Lower lobe of right lung (tissue), 2 donors: ENCODE measurements at places on chromosomes 2 and 18.

- no peak for DNase-seq
These were observed 120.2 kb downstream of the FEZ2 start for GRCh38 chr2:36477746-36478145.

GRCh38 chr18:41058351-41059125, 896.5 kb upstream of the PIK3C3 start:
- DNase-seq: no peak

GRCh38 chr2:1726558-1726957, 17.8 kb downstream of the PXDN start:
- DNase-seq: no peak

DNA sequence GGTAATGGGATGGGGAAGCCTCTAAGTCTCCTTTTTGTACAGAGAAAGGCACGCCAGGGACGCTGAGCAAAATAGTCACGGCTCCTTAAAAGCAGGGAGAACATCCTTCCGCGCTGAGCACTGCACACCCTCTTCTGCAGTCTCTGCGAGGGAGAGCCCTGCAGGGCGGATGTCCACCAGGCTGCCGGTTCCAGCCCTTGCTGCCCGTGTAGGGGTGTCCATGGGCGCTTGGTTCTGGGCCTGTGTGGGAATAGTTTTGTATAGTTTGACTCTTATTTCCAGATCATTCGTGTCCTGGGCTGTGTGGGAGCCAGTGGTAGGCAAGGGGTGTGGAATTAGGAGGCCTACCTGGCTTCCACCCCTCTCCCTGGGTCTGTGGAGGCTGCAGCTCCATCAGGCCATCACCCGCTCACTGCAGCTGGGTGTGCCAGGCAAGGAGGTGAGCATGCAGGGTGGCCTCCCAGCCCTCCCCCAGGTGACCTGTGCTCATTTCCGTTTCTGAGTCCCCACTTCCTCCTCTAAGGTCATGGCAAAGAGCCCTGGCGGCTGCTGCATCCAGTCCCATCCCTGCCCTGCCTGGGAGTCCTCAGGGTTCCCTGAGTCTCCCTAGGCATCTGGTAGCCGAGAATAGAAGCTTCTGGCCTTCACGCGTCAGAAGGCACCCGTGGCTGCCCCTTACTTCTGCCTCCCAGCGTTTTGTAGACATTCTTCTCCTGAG, 202.6 kb downstream of the LDLRAD4 start:
- no peak for DNase-seq

DNA sequence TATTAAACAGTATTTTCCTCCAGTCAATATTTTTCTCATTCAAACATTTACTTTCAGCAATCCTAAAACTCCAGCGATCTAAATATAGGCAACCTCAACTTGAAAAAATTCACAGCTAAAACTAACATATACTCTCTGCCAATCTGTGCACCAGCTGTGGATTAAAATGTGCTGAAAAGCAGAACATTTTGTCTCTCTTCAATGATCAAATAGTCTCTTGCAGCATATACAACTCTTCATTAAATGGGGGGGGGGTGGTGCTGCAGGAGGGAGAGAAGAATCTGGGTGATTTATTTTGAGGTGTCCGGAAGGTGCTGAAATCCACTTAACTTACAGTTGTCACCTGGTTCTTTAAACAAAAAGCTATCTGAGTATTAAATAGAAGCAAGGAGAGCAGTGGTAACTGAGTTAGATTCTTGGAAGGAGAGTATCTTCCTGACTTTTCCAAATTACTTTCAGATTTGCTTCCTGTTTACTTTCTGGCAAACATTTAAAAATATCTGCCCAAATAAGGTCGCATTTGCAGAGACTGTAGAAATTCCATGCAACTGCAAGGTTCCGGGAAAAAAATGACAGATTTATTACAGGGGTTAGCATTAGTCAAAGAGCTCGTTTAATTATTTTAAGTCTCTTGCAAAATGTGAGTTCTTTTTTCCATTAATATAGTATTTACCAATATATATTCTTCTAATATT, 904.7 kb upstream of the ACVR2A start:
- DNase-seq: no peak

DNA sequence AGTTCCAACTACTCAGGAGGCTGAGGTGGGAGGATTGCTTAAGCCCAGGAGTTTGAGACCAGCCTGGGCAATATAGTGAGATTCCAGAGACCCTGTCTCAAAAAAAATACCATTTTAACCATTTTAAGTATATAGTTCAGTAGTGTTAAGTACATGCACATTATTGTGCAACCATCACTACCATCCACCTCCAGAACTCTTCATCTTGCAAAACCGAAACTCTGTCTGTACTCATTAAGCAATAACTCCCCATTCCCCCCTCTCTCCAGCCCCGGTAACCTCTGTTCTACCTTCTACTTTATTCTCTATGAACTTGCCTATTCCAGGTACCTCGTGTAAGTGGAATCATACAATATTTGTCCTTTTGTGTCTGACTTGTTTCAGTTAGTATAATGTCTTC, 86.4 kb downstream of the GFPT1 start:
- DNase-seq: no peak

GRCh38 chr2:177622521-177622920, 229.9 kb downstream of the AGPS start:
- DNase-seq: no peak

GRCh38 chr2:25230198-25230947, 62.0 kb upstream of the POMC start:
- no peak for DNase-seq

DNA sequence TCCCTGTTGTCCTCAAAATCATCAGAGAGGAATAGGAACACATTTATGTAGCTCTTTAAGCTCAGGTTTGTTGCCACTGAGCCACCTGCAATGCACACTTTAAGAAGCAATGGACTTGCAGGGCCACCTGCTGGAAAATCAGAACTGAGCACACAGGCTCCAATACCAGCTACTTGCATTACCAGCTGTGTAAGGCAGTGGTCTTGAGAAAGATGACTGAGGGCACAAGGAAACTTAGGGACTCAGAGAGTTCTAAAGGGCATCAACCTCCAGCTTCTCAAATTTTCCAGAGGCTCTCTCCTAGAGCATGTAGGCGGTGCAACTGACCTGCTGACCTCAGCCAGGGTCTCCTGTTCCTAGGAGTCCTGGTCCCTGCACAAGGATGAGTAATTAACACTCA, 2.5 kb upstream of the CNDP2 start:
- DNase-seq: no peak

DNA sequence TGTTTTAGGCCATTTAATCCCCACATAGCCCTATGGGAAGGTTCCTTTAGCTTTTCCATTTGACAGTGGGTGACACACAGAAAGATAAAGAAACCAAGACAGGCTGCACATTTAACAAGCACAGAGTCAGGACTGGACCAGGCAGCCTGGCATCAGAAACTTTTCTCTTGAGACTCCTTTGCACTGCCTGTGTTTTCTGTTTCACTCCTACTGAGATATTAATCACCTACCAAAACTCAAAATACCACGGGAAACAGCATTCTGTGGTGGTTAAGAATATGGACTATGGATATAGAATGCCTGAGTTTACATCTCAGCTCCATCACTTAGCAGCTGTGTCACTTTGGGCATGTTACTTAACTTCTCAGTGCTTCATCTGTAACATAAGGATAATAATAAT, 73.3 kb downstream of the CTAGE1 start:
- no peak for DNase-seq

- no peak for DNase-seq
These were observed 195.8 kb upstream of the STON1 start for GRCh38 chr2:48334180-48334579.

DNA sequence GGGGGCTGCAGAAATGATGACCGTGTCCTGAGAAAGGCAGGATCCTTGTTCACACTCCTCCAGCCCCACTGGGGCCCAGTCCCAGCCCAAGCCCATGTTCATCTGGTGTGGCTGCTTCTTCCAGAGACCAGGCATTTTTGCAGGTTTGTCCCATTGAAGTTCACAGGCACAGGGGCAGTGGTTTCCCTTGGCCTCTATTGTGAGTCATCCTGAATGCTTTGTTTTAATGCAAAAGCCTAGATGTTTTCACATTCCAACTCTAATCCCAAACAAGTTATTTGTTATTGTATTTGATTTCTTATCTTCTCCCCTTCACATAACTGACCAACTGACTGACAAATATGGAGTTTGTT, 426.4 kb upstream of the ID2 start:
- DNase-seq: no peak

GRCh38 chr2:188845692-188846091, 128.5 kb upstream of the COL3A1 start:
- DNase-seq: no peak

DNA sequence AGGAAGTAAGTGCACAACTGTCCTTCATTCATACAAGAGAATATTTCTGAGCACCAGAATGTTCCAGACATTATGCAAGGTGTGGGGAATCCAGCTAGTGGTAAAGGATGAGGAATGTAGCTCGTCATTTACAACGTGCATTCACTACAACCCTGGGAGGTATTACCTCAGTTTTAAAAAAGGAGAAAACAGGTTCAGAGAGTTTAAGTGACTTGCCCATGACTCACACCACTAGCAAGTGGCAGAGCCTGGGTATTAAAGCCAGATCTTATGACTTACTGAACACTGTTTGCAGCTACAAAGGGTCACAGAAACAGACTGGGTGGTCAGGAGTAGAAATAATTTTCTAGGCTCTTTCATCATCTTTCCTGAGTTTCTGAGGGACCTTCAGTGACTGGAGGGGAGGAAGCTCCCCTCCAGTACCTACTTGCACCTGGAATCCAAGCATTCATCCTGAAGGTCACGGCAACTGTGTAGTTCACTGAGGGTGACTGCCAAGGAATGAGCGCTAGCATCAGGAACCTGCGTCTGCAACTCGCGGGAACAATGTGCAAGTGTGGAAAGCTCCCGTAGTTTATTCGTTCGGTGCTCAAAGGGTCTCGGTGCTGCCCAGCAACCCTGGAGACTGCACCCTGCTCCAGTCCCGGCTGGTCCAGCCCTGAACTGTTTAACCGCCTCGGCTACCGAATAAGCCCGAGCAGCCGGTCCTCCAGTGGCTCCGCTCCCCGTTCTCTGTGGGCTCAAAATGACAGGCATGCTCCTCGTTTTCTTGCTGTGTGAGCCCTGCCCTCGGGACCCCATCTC, 647 bp downstream of the CCDC121 start:
- DNase-seq: no peak

DNA sequence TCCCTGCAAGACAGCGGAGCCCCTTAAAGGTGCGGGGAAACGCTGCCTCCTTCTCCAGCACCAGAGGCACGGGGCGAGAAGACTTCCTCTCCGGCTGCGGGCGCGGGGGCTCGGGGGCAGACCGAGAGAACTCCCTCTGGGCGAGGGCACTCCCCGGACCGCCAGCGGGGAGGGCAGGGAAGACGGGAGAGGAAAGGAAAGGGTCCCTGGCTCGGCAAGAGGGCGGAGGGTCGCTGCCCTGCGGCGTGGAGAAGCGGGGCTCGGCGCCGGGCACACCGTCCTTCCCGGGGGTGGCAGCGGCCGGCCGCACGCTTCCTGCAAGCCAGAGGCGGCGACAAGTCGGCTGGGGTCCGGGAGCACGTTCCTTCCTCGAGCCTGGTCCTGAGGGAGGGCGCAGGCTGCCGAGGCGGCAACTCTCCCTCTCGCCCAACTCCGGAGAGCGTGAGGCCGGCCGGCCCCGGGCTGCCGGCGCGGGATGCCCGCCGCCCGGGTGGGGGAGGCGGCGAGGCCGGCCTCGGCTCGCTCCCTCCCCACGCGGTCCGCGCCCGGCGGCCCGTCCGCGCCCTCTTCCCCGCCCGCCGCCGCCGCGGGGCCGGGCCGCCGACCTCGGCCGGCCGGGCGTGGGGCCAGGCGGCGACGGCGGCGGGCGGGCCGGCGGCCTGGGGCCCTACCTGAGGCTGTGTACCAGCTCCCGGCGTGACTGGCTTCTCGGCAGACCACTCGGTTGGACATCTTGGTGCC, 1.1 kb downstream of the MEMO1 start:
- DNase-seq: peak; percentile 67

- no peak for DNase-seq
These were observed 17.1 kb upstream of the ZNF236 start for GRCh38 chr18:76805221-76805620.

DNA sequence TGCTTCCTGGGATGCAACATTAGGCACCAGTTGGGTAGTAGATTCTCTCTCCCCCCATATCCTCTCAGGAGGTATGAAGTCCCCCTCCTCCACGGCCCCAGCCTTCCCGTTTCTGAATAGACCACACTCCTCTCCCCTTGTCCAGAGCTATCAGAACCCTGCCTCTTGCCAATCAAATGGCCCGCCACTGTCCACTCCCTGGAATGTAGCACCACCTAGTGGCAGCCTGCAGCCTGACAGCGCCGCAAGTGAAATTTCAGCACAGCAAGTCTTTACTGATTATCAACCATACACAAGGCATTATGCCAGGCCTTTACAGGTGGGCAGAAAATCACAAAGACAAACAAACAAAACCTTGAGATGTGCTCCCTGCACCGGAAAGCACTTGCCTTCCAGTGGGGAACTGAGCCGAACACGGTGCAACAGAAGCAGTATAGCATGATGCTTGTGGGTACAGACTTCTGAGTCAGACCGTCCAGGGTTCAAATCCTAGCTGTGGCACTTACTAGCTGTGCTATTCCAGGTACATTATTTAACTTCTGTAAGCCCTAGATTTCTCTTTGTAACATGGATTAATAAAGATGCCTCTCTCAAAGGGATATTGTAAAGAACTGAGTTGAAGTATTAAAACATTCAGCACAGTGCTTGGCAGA, 174.0 kb downstream of the SMAD2 start:
- peak; percentile 74 for DNase-seq

- no peak for DNase-seq
These were observed 862.1 kb upstream of the CELF4 start for GRCh38 chr18:38427736-38428135.

GRCh38 chr18:57077786-57078552, 68.9 kb upstream of the BOD1L2 start:
- DNase-seq: no peak
